ENCODE measurements at places on chromosomes 2 and 18. TPM values are rescaled to one million over a fixed set of nuclear protein-coding genes. Genes with fewer than 3 reads are reported as not detected.

The RESP18 gene
- not detected for total RNA-seq

The SERPINB10 gene
- total RNA-seq, result not detected

The BOK gene
- total RNA-seq, result 11.3 TPM

The TEX44 gene
- not detected for total RNA-seq

The GALR1 gene
- total RNA-seq, result not detected

The GKN1 gene
- total RNA-seq, result not detected

The MOGAT1 gene
- total RNA-seq, result not detected

The CCBE1 gene
- not detected for total RNA-seq

Measured in melanocyte of skin (primary cell).